ENCODE measurements at places on chromosomes 16 and 17. TPM values are rescaled to one million over a fixed set of nuclear protein-coding genes. Genes with fewer than 3 reads are reported as not detected.

SLC13A5 gene
- not detected for total RNA-seq

TMEM106A gene
- 10.6 TPM for total RNA-seq

PMP22 gene
- total RNA-seq = 0.21 TPM

G6PC1 gene
- not detected for total RNA-seq

IQCK gene
- total RNA-seq = 3.3 TPM

CA10 gene
- not detected for total RNA-seq

NATD1 gene
- 1.1 TPM for total RNA-seq

CDH13 gene
- not detected for total RNA-seq

RNF227 gene
- 4.1 TPM for total RNA-seq

TUBB3 gene
- not detected for total RNA-seq

CIITA gene
- 1.4 TPM for total RNA-seq

PKMYT1 gene
- 144 TPM for total RNA-seq

MRM1 gene
- 24.4 TPM for total RNA-seq

PRPF8 gene
- 428 TPM for total RNA-seq

MAP3K14 gene
- 27.1 TPM for total RNA-seq

KRT39 gene
- total RNA-seq = not detected

LIMD2 gene
- 179 TPM for total RNA-seq

KRT31 gene
- not detected for total RNA-seq

ANKRD40CL gene
- not detected for total RNA-seq

EVI2B gene
- 16.5 TPM for total RNA-seq

KRTAP1-1 gene
- not detected for total RNA-seq

WNT9B gene
- not detected for total RNA-seq

HP gene
- not detected for total RNA-seq

KRTAP9-7 gene
- not detected for total RNA-seq

CMTM2 gene
- not detected for total RNA-seq

ADAD2 gene
- total RNA-seq = 0.66 TPM

CCL11 gene
- total RNA-seq = not detected

NHLRC4 gene
- total RNA-seq = 0.54 TPM

HIGD1B gene
- not detected for total RNA-seq

CCL3 gene
- 52.7 TPM for total RNA-seq

OR3A3 gene
- total RNA-seq = not detected

AHSP gene
- not detected for total RNA-seq

CD300LG gene
- total RNA-seq = not detected

ALDH3A1 gene
- total RNA-seq = 0.34 TPM

YPEL3 gene
- 11.8 TPM for total RNA-seq

SLC5A11 gene
- 0.10 TPM for total RNA-seq

LGALS9 gene
- 25.3 TPM for total RNA-seq

PRSS21 gene
- 11.2 TPM for total RNA-seq

DRG2 gene
- total RNA-seq = 52.2 TPM

All from activated naive CD8-positive, alpha-beta T cell treated with anti-CD3 and anti-CD28 coated beads for 36 hours (primary cell).